ENCODE measurements at places on chromosomes 6 and 20.
A peak's percentile ranks its signal among the peaks of the same experiment; 100 is the strongest.

GRCh38 chr6:21099338-21100314, 493.9 kb upstream of the SOX4 start:
- DNase-seq, result no peak

DNA sequence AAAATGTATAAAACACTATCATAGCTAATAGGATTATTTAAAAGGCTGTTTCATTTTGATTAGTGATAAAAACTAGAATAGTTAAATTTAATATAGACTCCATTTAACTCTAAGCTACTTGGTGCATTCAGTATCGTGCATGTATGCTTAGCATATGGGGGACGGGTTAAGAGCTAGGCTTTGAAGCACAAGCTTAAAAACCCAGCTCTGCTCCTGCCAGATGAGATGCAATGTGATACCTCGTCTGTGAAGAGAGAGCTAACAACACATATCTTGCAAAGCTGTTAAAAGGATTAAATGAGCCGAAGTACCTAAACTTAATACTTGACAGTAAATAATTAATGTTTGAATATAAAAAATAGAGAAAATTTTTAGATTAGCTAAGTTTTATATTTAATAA, 42.2 kb downstream of the DTNBP1 start:
- peak; percentile 88 for DNase-seq

DNA sequence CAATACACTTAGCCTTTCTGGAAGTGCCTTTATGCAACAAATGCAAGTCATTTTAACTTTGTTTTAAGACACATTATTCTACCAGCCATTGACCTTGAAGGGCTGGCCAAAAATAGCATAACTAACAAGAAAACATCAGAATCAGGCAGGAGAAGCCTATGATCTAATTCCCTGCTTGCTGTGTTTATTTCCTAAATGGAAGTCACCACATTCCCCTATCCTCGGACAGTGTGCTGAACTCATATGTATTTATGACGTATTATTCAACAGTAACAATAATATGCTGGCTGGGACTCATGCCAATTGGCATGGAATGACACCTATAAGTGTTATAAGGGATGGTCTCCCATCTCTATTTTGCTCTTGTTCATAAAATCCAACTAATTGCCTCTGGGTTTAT, 140.7 kb downstream of the MAP3K7 start:
- DNase-seq, result no peak

GRCh38 chr6:71324194-71324785, 35.7 kb downstream of the OGFRL1 start:
- DNase-seq, result no peak

GRCh38 chr6:62669831-62670230, 383.8 kb upstream of the KHDRBS2 start:
- no peak for DNase-seq

- DNase-seq, result no peak
Observed at GRCh38 chr20:19903168-19903811, 113.9 kb upstream of the NAA20 start.

DNA sequence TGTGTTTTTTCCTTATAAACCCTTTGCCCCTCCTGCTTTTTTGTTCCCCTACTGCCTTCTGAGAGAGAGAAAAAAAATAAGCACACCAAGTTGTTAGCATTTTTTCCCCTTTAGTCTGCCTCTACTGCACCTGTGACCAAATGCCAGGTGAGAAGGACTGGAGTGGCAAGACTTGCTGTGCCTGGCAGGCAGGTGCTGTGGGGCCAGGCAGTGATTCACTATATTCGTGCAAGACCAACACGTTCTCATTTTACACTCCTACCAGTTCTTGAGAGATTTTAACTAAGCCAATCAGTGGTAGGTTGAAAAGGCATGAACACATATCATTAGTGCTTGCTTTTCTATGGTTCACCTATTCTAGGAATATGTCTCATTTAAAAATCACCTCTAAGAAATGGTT, 109.7 kb downstream of the FIG4 start:
- DNase-seq, result no peak

DNA sequence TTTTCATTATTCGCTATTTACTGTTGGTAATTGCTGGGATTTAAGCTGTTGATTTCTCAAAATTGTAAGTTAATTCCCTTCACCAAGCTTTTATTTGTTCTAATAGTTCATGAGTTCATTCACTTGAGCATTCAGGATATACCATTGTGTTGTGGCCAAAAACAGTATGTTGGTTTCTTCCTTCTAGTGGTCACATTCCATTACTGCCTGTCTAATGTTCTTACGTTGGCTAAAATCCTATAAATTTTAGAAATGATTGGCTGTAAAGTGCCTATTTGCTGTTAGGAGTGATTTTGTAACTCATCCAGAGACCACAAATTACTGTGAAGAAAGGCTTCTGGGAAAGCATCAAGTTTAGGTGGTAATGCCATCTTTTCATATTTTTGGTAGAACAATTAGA, 76.3 kb downstream of the FARS2 start:
- DNase-seq, result no peak

GRCh38 chr6:159092631-159093030, 47.8 kb upstream of the TAGAP start:
- DNase-seq, result no peak

DNA sequence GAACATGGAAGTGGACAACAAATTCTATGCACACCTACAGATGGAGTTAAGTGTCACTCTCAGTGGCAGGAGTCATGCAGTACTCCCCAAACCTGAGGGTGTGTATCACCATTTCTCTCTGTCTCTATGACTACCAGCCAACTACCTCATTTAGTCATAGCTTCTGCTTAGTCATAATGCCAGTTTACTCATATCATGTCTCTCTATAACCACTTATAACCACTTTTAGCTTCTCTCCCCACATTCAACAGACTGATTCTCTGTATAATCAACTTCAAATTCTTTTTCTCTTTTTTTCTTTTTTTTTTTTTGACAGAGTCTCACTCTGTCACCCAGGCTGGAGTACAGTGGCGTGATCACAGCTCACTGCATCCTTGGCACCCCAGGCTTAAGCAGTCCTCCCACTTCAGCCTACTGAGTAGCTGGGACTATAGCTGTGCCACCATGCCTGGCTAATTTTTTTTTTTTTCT, 13.8 kb upstream of the GTF3C6 start:
- no peak for DNase-seq

DNA sequence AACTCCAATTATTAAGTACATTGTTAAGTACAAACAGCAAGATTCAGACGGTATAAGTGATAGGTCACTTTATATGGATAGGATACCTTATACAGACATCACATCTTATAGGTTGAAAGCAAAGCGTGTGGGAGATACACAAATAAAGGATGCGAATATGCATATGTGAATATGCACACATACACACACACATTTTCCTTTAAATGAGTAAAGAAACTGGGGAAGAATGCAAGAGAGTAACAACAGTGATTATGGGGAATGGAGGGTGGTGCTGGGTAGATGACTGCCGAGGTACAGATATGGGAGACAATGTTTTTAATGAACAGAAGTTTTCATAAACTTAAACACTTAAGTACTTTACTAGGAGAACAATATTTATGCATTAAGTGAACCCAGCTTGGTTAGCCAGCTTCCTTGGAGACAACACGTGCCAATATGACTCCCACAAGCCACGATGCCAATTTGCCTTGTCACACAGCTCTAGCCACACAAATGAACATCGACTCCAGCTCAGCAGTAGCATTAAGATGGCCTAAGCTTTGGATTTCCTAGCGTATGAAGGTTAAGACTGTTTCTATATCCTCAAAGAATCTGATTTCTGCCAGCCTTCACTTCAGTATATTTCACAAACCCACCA, 96.6 kb downstream of the EPB41L2 start:
- DNase-seq, result no peak

DNA sequence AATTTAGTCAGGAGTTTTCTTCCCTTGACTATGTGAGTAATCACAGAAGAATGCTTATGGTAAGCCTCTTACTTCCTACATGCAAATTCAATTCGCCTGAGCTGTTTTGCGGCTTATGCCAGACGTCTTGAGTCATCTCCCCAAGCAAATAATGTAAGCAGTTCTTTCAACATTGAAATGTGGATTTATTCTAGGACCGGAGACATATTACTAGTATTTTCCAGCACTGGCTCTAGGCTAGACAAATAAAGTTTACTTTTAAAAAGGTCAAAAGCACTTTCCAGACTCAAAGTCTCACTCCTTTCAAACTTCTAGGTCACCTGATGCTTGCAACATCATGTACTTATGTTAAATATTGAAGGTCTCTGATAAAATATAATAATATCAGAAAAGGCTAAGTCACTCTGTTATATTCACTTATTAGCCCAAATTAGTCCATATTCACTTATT, 38.1 kb upstream of the NOX3 start:
- no peak for DNase-seq

DNA sequence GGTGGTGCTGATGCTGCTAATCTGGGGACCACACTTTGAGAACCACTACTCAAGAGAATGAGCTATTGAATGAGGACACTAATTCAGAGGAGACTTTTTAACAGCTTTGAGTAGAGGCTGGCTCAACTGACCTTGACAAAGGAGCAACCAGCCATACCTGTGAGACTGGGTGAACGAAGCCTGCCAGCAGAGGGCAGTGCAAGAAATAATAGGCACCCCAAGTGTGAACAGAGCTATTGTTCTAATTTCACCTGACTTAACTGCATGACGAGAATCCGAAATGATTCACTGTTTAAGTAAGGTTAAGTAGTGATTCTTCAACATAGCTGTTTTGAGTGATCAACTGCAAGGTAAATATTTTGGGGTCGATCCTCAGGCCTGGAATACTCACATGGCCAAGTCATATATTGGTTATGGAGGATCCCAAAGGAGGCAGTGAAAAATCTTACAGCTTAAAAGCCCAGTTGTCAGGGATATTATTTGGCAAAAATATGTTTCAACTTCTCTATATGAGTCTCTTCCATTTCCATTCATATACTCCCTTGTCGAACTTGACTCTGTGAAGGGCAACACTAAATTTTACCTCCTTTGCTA, 550.5 kb upstream of the MARCKS start:
- DNase-seq, result peak; percentile 4

GRCh38 chr6:137738931-137739504, 128.0 kb upstream of the TNFAIP3 start:
- no peak for DNase-seq

- peak; percentile 86 for DNase-seq
Observed at GRCh38 chr6:135283926-135284325, 102.8 kb downstream of the MYB start.

DNA sequence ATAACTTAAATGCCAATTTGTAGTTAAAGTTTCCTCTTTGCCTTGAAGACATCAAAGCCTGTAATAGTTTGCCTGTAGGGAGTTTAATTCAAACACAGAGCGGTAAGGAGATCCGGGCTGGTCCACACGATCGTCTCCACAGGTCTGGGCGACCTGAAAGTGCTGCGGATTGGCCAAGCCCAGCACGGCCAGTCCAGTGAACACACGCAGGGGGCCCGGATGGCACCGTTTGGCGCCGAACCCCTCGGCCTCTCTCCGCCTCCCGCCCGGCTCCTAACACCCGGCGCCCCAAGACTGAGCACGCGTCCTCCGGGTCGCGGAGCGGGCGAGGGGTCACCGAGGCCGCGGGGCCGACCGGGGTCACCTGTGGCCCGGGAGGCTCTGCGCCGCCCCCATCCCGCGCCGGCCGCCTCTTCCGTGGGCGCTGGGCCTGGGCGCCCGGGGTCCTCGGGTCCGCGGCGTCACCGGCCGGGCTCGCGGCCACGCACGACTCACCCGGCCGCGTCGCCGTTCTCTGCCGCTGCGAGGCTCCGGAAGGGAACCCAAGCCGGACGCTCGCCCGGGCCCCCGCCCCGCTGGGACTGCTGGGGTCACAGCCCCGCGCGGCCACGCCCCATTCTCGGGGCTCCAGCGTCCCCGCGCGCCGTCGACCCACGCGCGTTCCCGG, 481 bp downstream of the SERPINB6 start:
- DNase-seq, result no peak

- DNase-seq, result no peak
Observed at GRCh38 chr20:36499723-36500501, 41.4 kb upstream of the MYL9 start.

GRCh38 chr6:170108456-170108855, 182.4 kb downstream of the DLL1 start:
- DNase-seq, result no peak

DNA sequence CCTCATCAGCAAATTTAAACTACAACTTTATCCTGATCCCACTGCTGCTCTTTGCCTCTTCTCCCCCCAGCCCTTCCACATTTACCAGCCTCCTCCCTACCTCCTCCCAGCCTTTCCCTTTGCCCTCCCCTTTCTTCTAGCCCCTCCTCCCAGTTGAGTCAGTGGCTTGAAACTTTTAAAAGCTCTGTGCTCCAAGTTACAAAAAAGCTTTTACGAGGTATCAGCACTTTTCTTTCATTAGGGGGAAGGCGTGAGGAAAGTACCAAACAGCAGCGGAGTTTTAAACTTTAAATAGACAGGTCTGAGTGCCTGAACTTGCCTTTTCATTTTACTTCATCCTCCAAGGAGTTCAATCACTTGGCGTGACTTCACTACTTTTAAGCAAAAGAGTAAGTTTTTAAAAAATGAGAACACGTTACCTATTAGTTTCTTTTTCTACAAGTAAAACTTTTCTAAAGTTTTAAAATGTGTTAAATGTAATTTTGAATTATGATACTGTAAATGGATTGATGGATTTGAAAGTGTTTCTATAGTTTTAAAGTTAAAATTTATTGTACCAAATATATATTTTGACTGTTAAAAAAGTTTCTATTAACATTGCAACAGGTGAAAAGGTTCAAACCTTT, at the start of gene GJA1:
TSS of gene GJA1 (plus strand) at position 203 of the 626 bp plus-strand sequence. CDS start 11,202 bp downstream, outside the sequence.
- no peak for DNase-seq

GRCh38 chr6:133240511-133241085, 559 bp upstream of the EYA4 start:
- no peak for DNase-seq

- DNase-seq, result no peak
Observed at GRCh38 chr6:136158971-136159370, 91.1 kb downstream of the MTFR2 start.

GRCh38 chr6:159461266-159461665, 231.8 kb downstream of the SOD2 start:
- no peak for DNase-seq

- DNase-seq, result no peak
Observed at GRCh38 chr6:5012519-5012918, 8.7 kb upstream of the RPP40 start.

- peak; percentile 25 for DNase-seq
Observed at GRCh38 chr6:139473231-139473701, 98.8 kb upstream of the CITED2 start.

- DNase-seq, result no peak
Observed at GRCh38 chr6:25137480-25137879, 141.7 kb upstream of the CARMIL1 start.

DNA sequence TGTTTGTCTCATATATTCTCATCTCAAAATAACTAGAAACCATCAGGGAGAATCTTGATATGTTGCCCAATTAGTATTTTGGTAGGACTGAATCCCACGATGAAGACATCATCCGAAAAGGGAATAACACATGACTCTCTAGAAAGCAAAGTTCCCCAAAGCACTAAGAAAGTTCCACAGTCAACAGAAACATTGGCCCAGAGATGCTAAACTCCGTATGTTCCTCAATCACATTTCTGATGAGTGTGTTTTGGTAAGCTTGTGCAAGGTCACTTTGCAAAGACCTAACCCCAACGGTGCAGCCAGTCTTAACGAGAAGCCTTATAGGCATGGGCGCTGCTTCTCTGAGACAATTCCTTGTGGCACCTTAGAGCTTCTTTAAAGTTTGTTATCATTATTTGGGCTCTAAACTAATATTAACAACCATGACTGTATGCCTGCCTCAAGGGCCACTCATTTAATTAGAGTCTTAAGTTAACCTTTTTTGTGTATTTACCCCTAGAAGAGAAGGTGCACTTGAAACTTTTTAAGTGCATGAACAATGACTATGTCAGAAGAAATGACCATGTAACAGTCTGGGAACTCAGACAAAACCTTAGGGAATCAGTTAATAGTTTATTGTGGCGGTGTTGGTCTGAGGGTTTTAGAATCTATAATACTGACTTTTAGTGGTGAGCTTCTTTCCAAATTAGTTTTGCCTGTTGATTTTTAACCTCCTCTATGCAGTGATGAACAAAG, 202.0 kb upstream of the RAB32 start:
- no peak for DNase-seq

All from NCI-H1694 treated with DMSO at 0.1 percent for 48 hours (cell line).